NCI-H460 (cell line): ENCODE measurements at places on chromosomes 3 and 15. TPM values are rescaled to one million over a fixed set of nuclear protein-coding genes. Genes with fewer than 3 reads are reported as not detected.

The TTLL13 gene
- 0.10 and 0.43 TPM in 2 replicates for total RNA-seq

DNA sequence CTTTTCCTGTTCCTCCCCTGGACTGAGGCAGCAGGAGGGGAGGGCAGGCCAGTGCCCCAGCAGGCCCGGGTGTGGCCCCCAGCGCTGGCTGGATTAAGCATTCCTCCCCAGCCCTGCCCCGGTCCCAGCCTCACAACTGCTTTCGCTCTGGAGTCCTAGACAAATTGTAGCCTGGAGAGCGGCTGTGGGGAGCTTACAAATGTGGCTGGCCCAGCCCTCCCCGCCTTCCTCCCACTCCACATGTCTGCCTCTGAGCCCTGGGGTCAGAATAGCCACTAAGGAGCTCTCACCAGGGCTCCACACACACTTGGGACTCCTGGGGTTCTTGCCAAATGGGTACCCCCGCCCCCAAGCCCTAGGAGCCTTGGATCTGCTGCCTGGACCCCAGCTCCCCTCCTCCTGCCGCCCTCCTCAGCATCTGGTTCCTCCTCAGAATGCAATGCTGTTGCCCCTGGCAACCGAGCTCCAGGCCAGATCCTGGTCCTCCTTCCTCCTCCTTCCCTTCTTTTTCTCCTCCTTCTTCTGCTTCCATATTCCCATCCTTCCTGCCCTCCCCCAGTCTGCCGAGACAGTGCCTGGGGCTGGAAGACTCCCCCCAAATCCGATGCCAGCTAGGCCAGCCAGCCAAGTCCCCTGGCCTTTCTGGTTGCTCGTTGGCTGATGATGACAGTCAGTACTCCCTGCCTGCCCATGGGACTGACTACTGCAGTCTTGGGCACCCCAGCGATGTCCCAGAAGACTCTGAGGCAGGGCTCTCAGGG is 91.1 kb downstream of the LINGO1 start:
- DNase-seq = no peak

- DNase-seq = no peak
These were observed 20.7 kb downstream of the CYFIP1 start for GRCh38 chr15:22959321-22960101.

DNA sequence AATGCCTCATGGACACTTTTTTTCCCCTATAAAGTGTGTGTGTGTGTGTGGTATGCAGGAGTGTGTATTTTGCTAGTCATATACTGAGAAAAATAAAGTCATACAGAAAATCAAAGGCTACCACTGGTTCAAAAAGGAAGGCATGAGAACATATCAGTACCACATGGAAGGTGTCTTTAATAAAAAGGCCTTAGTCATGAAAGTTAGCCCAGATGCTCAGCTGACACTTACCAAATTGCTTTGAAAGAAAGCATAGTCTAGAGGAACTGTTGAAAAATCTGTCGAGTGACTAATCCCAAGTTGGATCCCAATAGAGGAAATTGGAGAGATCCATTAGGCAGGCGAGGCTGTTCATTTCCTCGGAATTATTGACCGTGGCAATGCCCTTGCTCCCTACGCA is 432.9 kb upstream of the CFAP20DC start:
- no peak for DNase-seq

GRCh38 chr3:7172996-7173395 is 312.1 kb downstream of the GRM7 start:
- no peak for DNase-seq

DNA sequence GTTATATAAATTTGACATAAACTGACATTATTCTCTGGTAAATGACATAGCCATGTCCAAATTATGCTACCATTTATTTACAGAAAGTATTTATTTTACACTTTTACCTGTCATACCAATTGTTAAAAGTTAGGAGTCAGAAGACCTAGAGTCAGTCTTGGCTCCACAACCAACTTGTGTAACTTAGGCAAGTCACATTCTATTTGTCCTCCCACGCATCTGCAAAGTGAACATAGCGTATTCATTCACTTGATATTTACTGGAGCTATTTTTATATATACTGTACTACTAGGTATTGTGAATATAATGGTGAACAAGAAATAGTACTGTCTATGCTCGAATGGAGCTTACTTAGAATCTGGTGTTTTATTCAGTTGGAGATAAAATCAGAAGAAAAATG is 78.7 kb downstream of the ZNF280D start:
- DNase-seq = no peak

DNA sequence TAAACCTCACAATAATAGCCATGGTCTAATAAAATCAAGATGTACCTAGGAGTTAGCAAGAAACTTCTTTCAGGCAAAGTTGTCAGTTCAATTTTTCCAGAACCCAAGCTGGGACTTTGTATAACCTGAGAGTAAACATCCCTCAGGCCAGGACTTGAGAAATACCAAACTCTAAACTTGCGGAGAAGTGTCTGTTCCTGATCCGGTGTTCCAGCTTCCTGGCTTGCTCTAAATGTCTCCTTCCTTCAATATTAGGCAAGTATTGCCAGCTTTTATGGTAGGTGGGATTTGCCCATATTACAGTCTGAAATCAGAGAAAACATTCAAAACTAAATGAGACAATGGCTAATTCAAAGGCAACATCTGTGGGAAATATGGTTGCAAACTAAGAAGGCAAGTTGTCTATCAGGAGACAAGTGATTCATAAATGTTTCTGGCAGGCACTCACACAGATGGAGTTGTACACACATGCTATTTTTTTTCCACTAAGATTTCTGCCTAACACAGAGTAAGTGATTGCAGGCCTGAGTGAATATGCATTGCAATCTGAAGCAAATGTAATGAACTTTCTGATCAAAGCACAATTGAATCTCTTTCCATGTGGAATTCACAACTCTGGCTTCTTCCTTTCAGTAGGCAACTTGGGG is 88.3 kb upstream of the COL8A1 start:
- DNase-seq = no peak

GRCh38 chr15:65056868-65057548 is 10.8 kb downstream of the RASL12 start:
- no peak for DNase-seq

DNA sequence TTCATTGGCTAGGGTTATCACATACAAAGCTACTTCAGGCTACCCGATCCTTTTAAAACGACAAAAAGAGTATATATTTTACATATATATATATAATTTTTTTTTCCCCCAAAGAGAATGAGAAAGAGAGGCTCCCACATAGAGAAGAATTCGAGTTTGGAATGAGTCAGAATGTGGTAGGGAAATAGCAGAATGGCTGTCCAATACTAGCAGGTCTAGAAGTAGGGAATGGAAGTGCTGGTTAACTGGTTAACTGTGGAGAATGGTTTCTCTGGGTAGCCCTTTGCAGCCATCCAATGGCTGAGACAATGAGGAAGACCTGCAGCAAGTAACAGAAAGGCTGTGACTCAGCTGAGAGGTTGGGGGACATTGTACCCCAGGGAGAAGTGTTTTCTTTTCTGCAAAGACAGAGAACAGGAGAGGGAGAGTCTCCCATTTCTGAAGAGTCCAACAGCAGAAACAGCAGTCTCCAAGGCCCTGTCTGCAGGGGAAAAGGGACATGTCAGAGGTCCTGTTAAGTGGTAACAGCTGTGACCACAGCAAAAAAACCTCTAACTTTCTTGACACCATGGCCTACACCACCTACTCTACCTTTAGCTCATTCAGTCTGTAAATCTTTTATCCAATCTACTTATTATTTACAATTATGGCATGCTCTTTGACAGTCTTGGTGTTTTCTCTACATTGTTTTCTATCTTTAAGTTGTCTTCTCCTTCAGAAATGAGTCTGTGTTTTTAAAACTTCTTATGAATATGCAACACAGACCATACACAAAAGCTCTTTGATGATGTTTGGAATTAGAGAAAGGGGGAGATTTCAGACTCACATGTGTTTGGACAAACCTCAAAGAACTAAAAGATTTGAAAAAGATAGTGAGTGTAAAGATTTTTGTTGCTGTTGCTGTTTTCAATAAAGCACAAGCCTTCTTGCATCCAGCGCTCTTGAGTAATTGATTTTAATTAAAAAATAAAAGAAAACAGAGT is 116.1 kb upstream of the SLC7A14 start:
- DNase-seq = no peak

The PDZRN3 gene
- 0.05 TPM in 1 of 2 replicates, not detected in the other for total RNA-seq

The DNAH12 gene
- not detected in 2 replicates for total RNA-seq

- DNase-seq = no peak
These were observed 1.8 kb upstream of the CSPG5 start for GRCh38 chr3:47580481-47580880.

The AGBL1 gene
- total RNA-seq = 0.02 TPM in 1 of 2 replicates, not detected in the other

The PATL2 gene
- 0.15 TPM in 1 of 2 replicates, not detected in the other for total RNA-seq

The SPINT1 gene
- total RNA-seq = 1.7 and 2.4 TPM in 2 replicates

The C3orf62 gene
- total RNA-seq = 0.57 and 0.84 TPM in 2 replicates

The PCBP4 gene
- total RNA-seq = 7.5 and 10.9 TPM in 2 replicates

GRCh38 chr3:34213478-34213877 is 415.0 kb downstream of the PDCD6IP start:
- DNase-seq = no peak

The CLDN16 gene
- total RNA-seq = 0.78 and 0.87 TPM in 2 replicates

- DNase-seq = peak; percentile 48
These were observed 10.8 kb upstream of the VPS33B start for GRCh38 chr15:91032919-91033803.

DNA sequence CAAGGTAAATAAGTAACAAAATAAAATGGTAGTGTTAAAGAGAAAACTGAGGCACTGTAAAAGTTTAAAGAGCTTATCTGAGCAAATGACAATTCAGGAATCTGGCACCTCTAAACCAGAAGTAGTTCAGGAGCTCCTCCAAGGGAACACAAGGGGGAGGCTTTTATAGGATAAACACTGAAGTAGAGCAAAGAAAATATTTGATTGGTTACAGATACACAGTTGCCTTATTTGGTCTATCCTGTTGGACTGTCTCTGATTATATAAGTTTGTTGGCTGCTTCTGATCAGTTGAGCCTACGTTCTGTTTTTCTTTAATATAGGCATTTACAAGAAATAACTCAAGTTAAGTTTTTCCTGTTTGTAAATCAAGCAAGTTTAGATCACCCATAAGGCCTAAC is 146.9 kb downstream of the ERC2 start:
- DNase-seq = no peak

GRCh38 chr3:128767094-128767750 is 41.2 kb downstream of the RAB7A start:
- DNase-seq = no peak

DNA sequence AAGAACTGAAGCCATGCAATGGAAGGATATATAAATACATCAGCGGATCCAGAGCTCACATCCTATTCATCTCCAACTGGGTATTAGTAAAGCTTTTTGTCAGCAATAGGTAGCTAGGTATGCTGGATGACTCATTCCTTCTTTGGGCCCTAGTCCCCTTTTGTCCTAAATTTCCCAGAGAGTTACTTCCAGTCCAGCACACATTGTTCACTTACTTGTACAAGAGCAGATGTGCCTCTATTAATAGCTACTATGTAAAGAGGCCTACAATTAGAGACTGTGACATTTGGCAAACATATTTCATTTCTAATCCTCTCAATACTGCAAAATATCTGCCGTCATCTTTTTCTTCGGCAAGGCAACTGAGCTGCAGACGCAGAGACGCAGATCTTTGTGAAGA is 1.7 kb upstream of the SLC4A7 start:
- no peak for DNase-seq

DNA sequence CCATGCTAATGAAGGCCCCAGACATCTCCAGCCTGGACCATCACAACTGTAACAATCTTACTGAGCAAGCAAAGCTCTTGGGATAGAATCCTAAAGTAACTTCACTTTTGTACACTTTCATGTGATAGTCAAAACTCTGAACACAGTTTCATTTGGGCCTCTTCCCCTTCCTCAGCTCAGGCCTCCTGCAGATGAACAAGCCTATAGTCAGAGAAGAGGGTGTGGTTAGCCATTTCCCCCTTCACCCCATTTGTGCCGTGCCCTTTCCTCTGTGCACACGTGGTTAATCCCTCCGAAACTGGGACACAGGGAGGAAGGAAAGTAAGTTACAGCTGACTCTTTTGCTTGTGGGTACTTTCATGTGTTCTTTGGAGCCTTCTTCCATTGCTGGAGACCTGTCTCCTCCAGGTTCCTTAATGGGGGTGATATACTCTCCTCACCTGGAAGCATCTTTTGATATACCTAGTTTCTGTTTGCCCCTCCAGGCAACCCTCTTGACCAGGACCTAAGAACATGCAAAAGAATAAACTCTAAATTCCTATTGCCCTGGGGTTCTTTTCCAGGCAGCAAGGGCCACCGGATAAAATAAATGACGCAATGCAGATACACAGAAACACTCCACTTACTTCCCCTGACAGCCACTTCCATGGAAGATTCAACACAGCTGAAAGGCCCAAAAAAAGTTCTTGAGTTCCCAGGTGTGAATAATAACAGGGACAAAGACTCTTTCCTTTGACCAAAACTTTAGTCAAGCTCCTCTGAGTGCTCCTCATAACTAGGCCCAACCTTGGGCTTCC is 29.6 kb upstream of the CSTA start:
- DNase-seq = no peak

GRCh38 chr3:88150371-88150770 is 612 bp downstream of the C3orf38 start:
- no peak for DNase-seq

GRCh38 chr3:66393333-66394005 is 107.4 kb downstream of the LRIG1 start:
- DNase-seq = no peak

DNA sequence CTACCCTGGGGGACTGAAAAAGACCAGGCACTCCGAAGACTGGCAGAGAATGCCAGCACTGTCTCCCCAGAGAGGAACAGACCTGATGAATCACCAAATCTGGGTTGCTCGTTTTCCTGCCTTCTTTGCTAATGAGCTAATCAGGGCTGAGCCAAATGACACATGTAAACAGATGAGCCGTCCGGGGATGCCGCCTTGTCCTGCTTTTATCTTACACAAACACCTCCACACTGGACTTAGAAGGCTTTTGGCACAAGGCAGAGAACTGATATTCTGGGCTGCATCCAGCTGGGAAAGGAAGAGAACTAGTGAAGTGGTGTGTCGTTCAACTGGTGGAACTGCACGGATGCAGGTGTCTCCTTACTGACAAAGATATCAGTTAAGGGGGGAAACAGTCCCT is 88.1 kb downstream of the MECOM start:
- no peak for DNase-seq

- DNase-seq = no peak
These were observed 25.2 kb upstream of the C2CD4B start for GRCh38 chr15:62190274-62190673.

DNA sequence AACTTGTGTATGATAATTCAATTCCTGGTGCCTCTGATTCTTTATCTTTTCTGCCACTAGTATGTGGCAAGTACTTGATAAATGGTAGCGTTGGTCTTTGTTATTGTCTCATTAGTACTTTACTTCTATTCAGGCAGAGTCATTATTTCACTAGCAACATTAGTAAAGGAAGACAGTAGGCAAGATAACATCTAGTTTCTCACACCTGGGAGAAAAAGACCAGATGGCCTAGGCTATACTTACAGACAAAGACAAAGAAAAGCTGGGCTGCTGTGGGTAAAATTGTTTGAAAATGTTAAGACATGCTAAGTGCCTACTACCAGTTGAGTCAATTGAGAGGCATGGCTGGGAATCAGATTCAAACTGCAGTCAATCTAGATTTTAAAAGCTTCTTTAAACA is 198.7 kb upstream of the CMC1 start:
- DNase-seq = no peak

GRCh38 chr3:51622413-51622812 is 48.6 kb upstream of the TEX264 start:
- no peak for DNase-seq
